ENCODE measurements at places on chromosomes 6 and 20.

DNA sequence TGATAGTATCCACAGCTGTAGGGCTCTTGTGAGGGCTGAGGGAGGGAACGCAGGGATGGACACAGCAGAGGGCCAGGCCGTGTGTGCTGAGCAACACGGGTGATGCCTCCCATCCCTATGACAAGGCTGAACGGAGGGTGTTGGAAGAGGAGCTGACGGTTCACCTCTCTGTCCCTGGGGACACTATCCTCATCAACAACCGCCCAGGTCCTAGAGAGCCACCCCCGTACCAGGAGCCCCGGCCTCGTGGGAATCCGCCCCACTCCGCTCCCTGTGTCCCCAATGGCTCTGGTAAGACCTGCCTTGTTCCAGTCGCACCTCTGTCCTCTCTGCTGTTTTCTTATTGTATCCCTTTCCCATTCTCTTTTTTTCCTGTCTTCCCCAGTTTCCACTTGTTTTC is 10.1 kb downstream of the DDR1 start:
- no peak for DNase-seq

- DNase-seq = no peak
Observed at GRCh38 chr20:3842348-3842930, 4.2 kb upstream of the MAVS start.

- DNase-seq = no peak
Observed at GRCh38 chr6:106360989-106361430, 493 bp downstream of the CRYBG1 start.

- DNase-seq = no peak
Observed at GRCh38 chr6:65627015-65627414, 80.0 kb downstream of the EYS start.

DNA sequence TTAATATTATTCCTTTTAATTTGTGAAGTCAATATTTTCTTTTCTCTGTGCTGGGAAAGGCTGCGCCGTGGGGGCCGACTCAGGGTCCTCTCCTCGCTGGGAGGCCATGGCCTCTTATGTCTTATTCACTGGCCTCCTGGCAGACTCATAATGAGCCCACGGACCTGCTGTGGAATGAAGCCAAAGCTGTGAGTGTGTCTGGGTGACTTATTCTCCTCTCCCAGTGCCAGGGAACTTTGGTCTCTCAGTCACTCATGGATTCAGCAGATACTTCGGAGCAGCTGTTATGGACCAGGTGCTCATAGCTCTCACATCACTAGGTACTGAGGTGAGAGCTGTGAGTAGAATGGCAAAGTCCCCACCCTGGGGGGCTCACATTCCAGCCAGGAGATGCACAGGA is 297.6 kb downstream of the CDH26 start:
- peak; percentile 47 for DNase-seq

DNA sequence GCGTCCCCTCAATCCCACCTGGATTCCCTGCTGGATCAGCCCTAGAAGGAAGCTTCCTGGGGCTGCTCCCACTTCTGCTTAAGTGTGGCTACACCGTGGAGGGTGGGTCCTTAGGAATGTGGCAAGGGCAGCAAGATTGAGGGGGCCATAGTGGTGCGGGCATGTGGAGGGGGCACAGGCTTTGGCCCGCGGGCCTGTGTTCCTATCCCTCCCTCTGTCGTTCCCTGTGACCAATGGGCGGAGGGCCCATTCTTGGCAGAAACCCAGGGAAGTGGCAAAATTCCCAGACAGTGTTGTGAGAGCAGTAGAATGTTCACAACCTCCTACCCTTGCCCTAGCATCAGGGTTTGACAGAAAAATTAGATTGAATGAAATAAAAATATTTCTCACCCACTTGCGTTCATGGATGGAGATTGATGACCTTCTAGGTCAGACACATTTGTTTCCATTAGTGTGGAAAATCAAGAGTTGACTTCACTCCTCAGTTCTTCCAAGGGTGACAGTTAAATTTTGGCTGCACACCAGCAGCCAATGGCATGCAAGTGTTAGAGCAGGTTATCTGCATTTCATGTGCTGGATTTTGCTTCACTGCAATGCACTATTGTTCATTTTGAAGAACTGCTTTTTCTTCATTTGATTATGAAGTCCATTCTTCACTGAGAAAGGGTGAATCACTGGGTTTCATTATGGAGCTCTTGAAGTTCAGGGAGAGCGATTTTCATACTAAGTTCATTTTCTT is 49.3 kb upstream of the AHI1 start:
- no peak for DNase-seq

DNA sequence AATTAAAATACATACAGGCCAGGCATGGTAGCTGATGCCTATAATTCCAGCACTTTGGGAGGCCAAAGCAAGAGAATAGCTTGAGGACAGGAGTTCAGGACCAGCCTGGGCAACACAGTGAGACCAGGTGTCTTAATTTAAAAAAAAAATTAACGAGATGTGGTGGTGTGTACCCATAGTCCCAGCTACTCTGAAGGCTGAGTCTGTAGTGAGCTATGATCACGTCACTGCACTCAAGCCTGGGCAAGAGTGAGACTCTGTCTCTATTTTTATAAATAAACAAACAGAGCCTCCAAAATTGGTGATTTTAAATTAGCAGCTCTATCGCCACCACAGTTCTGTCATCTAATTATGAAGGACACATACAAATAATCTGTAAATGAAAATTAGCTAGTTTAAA is 37.9 kb downstream of the ABHD12 start:
- DNase-seq = no peak

All from ACHN (cell line).